T1000 (cell line): ENCODE measurements at places on chromosomes 2 and 18.

DNA sequence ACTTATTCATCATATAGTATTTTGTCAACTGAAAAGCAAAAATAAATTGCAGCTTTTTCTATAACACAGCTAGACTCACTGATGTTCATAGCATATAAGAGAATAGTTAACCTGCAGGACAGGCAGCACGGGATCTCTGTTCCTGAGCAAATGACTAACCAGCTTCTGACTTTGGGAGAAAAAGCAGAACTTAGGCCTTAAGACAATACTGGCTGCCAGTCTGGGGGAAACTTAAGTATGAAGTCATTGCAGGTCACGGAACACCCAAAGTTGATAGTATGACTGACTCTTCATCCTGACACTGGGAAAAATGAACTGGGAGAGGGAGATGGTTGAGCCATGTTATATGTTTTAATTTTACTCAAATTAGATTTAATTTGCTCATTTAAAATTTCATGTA is 113.0 kb downstream of the DPP4 start:
- DNase-seq, result no peak

- no peak for DNase-seq
Observed at GRCh38 chr2:84458551-84459017, 496 bp downstream of the SUCLG1 start.

DNA sequence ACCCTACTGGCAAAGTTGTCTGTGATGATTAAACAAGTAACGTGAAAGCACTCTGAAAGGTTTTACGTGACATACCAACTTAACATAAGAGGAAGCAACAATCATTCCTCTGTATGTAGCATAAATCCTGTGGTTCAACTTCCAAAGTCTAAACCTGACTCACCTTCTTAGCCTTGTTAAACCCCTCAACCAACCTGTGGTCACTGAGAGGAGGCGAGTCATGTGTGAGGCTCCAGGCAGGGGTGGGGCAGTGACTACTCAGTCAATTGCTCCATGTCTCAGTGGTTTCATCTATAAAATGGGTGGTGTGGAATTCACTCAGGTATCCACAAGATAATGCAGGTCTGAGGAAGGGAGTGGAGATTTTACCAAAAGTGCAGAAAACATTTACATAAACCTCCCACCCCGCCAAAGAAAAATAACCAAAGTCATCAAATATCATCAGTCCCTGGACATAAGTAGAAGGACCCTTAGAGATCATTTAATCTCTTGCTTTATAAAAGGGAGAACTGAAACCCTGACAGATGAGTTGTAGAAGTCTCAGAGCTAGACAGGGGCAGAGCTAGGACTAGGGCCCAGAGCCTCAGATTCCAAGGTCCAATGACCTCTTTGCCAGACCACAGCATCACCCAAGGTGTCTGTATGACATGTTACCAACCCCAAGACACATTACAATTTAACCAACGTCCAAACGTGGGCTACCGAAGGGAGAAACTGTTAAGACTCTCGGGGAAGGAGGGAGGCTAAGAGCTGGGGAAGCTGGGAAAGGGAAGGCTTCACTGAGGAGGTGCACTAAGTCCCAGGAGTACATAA is 3.7 kb upstream of the PCBP1 start:
- DNase-seq, result no peak

GRCh38 chr2:149577269-149577668 is 10.3 kb downstream of the MMADHC start:
- no peak for DNase-seq

- no peak for DNase-seq
Observed at GRCh38 chr2:221549143-221549542, 23.0 kb downstream of the EPHA4 start.

DNA sequence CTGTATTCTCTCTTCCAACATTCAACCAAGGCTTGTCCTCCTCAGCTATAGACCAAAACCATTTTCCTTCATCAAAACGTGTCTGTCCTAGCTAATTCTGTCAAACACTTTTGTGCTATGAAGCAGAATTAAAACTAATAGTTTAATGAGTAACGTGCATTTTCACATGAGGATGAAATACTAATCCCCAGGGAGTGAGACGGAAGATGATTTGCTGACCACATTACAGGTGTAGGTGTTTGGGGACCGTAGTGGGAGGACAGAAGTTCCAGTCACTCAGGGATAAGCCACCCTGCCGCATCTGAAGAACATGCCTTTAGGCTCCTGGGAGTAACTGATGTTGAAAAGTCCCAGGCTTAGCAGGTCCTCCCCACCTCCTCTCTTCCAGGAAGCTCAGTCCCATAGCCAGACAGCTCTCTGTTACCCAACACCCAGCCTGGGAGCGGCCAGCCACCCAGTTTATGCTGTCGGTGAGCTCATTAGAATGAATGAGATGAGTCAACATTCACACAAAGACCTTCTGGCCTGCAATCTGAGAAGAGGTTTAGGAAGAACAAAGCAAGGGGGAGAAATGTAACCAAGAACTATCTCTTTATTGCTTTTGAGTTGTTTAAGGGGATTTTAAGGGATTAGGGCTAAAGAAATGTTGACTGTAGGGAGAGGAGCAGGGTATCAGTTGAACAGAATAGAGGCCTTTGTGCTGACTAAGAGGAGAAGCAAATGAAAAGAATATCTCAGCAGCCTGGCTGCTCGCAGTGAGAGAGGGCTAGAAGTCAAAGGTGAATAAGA is 122.5 kb downstream of the FOXI3 start:
- DNase-seq, result no peak

GRCh38 chr2:132632000-132632649 is 37.9 kb downstream of the LYPD1 start:
- DNase-seq, result peak; percentile 21

GRCh38 chr2:218375212-218375611 is 6.9 kb upstream of the SLC11A1 start:
- DNase-seq, result no peak

GRCh38 chr2:75491129-75491753 is 69.5 kb downstream of the EVA1A start:
- no peak for DNase-seq

DNA sequence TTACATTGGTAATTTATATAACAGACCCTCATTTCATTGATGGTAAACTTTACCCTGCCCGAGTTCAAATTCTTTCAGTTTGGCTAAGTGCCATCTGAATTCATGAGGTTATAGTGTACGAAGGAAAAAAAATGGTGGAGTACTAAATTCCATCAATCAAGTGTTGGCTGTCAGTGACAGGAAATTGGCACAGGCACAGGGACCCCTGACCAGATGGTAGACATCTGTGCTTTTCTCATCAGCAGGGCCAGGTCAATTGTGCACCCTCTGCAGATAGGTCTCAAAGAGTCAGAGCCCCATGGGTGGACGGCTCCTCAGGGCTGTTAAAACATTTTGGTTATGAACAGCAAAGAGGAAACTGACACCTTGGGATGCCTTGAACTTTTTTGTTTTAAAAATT is 439.2 kb downstream of the SETBP1 start:
- DNase-seq, result no peak

GRCh38 chr2:101501443-101501842 is 26.5 kb upstream of the RFX8 start:
- DNase-seq, result no peak

DNA sequence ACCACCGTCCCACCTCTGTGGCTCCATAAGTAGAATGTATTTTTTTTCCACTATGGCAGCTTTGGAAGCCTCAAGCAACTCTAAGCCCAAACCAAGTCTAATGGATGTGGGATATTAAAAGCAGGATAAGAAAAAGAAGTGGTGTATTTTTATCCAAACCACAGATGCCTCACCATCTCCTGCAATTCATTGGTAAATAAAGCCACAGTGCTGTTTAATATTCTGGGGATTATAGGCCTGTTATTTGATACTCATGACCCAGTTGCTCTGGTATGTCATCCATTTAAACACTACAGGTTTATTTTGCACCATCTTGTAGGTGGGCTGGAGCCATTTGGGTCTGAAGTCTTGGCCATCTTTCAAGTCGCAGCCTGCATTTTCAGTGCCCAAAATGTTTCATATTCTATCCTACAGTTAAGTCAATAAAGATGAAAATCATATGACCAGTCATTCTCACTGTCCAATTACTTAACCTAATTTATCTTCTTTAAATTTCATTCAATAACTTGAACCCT is 279.5 kb upstream of the EPHA4 start:
- no peak for DNase-seq

DNA sequence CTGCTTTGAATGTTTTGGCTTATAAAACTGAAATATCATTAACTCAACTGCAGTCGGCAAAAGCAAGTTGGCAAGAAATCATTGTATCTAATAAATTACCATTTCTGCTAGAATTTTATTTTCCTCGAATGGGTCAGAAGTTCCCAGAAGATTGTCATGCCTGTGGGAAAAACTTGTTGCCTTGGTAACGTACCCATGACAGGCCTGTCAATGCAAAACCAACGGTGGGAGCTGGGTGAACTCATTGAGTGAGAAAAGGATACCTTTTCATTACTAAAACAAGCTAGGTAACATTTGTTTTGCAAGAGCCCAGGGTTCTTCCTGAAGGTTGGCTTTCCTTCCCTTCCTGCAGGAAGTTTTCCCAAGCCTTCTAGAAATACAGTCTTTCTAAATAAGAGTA is 9.5 kb downstream of the PLB1 start:
- no peak for DNase-seq

- no peak for DNase-seq
Observed at GRCh38 chr2:68248806-68249205, 3.5 kb downstream of the PPP3R1 start.

DNA sequence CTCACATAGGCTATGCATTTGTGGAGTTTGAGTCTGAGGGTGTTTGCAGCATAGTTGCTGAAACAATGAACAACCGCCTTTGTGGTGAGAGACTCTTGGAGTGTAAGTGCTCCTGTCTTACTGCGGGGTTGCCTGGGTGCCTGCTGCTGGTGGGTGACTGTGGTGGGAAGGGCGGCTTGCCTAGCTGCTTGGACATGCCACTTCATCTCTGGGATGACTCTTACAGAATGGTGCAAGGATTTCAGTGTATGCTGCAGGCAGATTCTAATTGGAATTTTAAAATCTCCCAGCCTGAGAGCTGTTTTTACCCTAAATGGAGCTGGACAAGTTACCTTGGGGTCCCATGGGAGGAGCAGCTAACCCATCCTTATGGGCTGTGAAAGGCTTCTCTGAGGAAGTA is 50.1 kb downstream of the CYP27C1 start:
- no peak for DNase-seq

DNA sequence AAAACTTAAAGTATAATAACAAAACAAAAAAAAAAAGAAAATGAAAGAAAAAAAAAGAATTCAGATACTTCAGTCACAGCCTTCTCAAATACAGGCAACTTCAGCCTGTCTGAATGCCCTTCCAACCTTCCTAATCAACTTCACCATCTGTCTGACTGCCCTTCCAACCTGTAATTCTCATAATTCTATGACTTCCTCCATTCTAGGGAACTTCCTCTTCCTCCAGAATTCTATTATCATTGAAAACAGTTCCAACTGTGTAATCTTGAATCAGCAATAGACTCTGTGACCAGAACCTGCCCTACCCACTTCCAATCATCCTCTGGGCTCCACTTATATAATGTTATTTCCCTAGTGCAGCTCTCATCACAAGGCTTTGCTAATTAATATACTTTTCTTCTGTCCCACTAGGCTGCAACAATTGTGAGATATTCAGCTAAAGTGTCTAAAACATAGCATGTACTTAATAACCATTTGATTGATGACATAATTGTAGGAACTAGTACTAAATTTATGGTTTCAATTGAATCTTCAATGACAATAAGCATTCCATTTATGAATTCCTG is 127.3 kb downstream of the UPP2 start:
- DNase-seq, result no peak

DNA sequence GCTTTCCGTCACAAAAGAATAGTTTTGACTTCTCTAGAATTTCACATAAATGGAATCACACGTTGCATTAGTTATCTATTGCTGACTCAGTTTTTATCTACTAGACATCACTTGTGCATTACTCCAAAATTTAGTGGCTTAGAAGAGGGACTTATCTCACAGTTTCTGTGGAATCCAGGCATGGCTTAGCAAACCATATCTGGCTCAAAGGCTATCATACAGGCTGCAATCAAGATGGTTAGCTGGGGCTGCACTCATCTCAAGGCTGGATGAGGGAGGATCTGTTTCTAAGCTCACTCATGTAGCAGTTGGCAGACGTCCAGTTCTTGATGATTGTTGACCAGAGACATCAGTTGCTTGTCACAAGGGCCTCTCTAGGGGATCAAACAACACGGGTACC is 6.6 kb upstream of the DSC3 start:
- DNase-seq, result no peak

DNA sequence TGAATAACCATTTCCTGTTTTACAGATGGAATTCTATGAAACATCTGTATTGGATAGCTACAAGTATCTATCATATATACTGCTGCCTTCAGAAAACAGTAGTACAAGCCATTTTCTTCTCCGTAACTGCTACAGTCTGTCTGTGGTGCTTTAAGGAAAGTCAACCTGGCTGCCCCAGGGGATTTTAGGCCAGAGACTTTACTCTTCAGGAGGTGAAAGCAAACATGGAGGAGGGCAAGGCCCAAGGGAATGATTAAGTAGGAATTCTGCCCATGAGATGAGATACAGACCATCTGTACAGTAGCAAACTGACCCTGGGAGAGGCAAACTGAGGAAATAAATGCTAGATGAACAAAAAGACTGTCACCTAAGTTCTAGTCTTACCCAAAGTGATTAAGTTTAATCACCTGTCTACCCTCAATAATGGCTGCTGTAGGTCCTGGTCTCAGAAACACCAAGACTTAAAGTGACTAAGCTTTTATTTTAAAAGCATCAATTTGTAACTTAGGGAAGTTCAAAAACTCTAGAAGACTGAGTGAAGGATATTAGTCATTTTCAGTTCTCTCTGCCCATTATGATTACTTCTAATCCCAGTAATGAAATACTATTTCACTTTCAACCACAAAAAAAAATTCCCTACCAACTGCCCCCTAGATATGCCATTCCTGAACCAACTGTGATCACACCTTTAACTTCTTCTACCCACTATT is 14.8 kb downstream of the MBD2 start:
- no peak for DNase-seq

GRCh38 chr18:56107821-56108477 is 520.0 kb upstream of the TCF4 start:
- no peak for DNase-seq

DNA sequence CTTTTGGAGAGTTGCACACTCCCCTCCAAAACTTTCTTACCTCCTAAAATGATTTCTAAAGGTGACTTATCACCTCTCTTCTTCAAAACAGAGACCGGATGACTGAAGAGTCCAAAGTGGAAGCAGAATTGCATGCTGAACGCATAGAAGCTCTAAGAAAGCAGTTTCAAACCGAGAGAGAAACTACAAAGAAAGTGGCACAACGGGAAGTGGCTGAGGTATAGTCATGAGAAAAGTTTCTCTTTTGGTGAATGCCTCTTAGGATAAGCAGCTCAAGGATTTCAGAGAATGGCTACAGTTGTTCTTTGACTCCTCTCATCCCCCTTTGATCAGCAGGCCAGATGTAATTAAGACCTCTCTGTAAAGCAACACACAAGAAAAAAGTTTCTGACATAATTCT is 73.6 kb downstream of the GTF3C3 start:
- no peak for DNase-seq
